SJCRH30 (cell line): ENCODE measurements at places on chromosomes 11 and 22. TPM values are rescaled to one million over a fixed set of nuclear protein-coding genes. Genes with fewer than 3 reads are reported as not detected.

The FOLR1 gene
- total RNA-seq, result 0.56 and 0.77 TPM in 2 replicates

DNA sequence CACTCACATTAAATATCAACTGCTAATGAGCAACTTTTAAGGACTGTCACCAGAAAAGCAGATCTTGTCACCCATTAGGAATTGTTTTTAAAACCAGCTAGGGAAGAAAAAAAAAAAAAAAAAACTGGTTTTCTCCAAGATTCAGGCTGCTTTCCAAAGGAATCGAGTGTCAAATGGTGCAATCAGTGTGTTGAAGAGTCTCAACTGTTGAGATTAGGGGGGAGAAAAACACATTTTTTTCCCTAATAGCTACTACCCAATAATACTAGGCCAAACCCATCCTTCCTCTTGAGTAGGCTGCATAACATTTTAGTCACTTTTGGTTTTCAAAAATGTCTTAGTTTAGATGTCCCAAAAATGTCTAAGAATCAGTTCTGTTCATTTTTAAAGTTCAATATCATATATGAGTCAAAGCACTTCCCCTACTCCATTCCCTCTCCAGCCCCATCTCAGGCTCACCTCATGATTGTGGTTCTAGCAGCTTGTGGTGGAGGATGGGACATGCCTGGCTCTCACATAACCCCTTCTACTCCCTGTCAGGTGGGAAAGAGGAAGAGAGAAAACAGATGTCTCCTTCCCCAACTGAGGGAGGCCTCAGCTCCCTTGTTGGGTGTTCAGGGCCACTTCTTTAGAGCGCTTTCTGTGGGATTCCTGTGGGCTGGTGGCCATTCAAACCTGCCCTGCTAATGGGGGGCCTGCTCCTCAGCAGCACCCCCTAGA is 193.6 kb downstream of the CWF19L2 start:
- no peak overlapping the region for H3K27ac ChIP-seq
- DNase-seq, result no peak
- no peaks in the 10 kb centered on the region for H3K4me1 ChIP-seq

GRCh38 chr11:111124724-111125123 is 120.8 kb upstream of the POU2AF2 start:
- H3K36me3 ChIP-seq, result no peaks in the 10 kb centered on the region
- no peaks in the 10 kb centered on the region for H3K4me1 ChIP-seq
- no peaks in the 10 kb centered on the region for H3K27me3 ChIP-seq
- H3K27ac ChIP-seq, result no peak overlapping the region
- H3K4me3 ChIP-seq, result no peak overlapping the region
- no peak for DNase-seq

DNA sequence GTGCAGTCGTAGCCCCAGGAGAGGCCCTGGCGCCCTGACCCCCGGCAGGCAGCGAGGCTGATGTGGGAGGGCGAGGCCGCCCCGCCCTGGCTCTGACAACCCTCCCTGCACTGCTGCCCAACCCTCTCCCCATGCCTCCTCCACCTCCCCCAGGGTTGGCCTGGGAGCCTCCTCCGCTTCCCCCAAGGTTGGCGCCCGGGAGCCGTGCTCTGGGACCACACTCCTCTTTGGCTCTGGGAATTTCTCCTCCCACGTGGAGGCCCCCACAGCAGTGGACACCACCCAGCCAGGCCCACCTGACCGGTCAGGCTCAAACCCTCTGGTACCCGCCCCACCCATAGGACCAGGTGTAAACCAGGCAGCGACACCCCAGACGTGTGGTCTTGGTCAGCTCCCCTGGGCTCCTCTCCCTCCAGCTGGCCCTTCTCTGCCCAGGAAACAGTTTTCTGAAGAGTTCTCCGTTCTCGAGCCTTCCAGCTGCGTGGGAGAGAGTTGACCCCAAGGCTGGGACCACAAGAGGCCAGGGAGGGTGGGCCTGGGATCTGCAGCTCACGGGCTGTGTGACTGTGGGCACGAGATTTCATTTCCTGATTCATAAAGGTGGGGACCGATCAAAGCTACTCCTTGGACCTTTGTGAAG is 39.5 kb upstream of the BRSK2 start:
- no peak for DNase-seq
- H3K27ac ChIP-seq, result no peak overlapping the region

DNA sequence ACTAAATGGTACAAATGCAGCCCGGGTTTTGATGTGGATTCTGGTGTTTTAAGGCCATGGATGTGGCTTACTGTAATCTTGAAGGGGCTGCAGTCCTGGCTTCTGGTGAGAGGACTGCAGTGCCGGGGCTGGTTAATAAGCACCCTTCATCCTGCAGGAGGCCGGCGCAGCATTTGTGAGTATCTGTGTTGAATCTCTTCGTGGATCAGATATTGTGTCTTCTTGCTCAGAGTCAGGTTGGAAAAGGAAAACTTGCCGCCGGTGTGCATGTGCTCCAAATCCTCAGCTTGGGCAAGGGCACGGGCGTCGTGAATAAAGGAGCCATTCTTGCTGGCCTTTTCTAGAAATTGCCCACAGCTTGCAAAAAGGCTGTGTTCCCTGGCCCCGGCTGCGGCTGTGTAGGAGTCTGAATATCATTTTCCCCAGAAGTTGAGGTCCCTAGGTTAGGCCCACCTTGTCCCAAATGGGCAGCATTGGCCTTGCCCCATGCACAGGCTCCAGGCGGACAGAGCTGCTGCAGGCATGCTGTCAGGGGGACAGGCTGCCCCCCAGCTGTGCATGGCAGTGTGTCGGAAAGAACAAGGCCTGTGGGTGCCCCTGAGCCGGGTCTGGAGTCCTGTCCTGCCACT is 28.9 kb upstream of the PARVB start:
- H3K4me3 ChIP-seq, result no peak overlapping the region
- no peaks in the 10 kb centered on the region; the same call in 1 of the 2 replicates for H3K36me3 ChIP-seq
- H3K27ac ChIP-seq, result no peak overlapping the region
- 0 out of 2 replicates have a peak, but pooled peaks cover 2% of the 10 kb centered on the region for H3K4me1 ChIP-seq
- DNase-seq, result no peak
- no peaks in the 10 kb centered on the region for H3K27me3 ChIP-seq
